ENCODE measurements at places on chromosomes 5 and 9.

DNA sequence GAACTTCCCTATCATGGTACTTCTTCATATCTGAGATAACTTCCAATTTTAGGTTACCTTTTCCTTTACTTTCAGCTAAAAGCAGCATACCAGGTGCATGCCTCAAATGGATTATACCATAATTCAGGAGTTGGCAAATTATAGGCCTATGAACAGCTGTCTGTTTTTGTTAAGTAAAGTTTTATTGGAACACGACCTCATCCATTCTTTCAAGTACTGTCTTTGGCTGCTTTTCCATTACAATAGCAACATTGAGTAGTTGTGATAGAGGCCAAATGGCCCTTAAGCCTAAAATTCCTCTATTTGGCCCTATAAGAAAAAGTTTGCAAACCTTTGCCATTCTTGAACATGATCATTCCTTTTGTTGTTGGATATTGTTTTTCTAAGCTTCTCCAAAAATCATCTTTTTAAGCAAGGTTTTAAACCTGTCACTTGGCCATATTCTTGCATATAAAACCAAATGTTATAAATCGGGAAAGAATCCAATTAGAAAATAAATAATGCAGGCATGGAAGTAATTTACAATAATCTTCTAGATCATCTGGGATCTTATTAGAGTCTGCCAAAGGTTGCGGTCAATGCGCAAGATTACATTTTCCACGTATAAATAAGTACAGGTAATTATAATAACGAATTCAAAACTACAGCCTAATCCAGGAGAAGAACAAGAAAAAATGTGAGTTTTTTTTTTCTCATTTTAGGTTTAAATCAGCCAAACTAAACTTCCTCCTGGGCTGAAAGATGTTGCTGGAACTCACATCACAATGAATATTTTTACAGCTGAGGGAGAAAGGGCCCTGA lies 226.5 kb upstream of the ANKRD55 start:
- no peak for DNase-seq

- no peak for DNase-seq
Measured at GRCh38 chr9:78828521-78828920, 531.6 kb downstream of the PSAT1 start.

DNA sequence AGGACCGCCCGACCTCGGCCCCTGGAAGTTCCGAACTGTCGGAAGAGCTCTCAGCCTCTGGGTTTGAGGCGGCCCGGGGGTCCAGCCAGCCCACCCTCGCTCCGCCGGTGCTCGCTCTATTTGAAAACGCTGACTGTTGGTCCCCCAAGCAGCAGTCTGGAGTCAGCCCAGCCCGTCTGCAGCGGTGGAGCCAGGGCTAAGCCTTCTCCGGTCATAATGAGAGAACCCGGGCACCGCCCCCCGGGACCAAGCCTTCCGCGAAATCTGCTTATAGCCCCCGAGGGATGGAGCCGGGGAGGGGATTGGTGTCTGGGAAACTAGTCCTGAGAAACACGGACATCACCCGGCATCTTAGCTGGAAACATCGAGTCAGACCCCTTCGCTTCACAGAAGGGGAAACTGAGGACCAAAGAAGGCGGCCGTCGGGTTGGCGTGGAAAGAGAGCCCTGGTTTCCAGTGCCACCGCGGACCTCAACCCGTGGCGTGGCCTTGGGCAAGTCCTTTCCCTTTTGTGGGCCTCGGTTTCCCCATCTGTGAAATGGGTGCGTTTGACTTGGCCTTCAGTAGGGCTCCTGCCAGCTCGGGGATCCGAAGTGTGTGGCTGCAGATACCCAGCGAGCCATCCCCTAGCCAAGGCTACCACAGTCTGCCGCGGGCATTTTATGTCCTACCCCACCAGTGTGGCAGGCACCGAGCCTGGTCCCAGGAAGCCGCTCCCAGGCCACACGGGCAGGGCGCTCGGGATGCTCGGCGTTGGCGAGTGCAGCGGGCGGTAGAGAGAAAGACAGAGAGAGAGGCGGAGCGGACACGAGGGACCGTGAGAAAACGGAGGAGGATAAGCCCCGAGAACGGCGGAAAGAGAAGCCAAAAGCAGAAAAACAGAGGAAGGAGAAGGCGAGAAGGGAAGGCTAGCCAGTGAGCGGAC lies 857 bp downstream of the ADAM19 start:
- DNase-seq = no peak

DNA sequence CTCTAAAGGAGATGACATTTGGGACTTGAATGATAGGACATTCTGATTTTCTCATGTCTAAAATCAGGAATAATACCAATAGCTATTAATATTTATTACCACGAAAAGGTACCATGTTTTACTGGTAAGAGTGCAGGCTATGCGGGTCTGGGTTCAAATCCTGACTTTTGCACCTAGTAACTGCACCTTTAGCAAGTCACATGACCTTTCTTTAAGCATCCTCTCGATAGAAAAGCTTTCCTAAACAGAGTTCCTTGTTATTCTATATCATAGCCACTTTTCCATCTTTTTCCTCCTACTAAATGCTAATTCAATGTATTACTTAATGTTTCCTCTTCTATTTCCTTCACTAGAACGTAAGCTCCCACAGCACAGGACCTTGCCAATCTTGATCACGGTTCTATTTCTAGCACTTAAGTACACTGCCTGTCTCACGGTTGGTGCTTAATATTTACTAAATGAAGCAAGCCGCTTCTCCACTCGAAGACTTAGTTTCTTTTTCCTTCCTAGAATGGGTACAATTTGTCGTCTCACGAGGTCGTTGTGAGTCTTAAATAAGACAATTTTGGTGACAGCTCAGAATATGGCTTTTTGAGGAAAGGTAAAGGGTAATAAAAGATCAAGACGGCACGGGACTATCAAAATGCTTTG lies 816 bp downstream of the RBM18 start:
- no peak for DNase-seq

DNA sequence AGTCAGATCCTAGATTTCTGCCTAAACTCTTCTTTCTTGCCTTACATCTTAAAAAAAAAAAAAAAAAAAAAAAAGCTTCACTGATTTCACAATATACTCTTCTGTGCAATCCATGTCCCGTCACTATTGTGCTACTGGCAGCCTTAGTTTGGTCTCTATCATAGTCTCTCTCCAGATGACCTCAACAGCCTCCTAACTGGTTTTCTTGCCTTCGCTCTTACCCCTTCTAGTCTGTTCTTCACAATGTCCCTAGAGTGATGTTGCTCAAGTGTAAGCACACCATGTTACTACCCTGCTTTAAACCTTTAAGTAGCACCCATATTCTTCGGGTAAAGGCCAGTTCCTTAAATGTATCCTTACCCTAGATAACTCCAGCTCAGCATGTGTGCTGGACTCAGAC lies 25.8 kb downstream of the CD180 start:
- DNase-seq = no peak

- DNase-seq = peak; percentile 35
Measured at GRCh38 chr9:35798658-35799374, 7.4 kb downstream of the NPR2 start.

DNA sequence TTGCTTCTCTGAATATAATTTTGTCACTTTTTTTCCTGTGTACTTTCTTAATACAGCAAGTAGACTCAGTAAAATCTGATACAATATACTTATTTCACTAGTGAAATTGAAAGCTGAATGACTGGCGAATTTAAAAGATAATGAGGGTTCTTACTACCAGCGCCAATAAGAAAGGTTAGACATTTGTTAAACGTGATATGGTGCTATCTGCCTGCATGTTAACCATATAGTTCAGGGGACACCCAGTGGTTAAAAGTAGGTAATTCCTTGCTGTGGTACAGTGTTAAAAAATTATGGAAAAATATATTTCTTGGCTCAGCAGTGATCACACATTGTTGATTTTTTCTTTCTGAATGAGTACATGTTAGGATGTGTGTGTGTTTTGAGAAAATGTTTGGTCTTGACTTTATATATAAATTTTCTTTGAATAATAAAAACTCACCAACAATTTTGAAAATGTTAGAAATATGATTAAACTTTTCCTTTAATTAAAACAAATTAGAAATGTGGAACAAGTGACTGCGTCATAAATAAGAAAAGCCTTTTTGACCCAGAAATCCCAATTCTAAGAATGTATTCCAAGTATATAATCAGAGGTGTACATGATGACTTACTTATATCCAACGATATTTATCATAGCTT lies 25.8 kb downstream of the CAST start:
- DNase-seq = no peak

DNA sequence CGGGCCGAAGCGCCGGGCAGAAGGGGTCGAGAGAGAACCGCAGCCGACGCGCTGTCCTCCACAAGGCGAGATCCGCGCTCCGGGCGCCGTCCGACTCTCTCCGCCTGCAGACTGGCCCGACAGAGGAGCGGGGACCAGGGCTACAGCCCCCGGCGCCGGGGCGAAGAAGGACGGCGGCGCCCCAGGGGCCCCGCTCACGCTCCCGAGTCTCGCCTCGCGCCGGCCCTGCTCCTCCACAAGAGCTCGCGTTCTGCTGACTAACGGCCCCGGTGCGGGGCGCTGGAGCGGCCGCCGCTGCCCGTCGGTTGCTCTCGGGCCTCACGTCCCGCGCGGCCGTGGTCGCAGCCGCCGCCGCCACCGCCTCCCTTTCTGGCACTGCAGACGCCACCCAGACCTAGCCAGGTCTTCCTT lies 338 bp downstream of the ABHD17B start:
- peak; percentile 2 for DNase-seq

- no peak for DNase-seq
Measured at GRCh38 chr5:2739360-2740050, 12.0 kb downstream of the IRX2 start.

DNA sequence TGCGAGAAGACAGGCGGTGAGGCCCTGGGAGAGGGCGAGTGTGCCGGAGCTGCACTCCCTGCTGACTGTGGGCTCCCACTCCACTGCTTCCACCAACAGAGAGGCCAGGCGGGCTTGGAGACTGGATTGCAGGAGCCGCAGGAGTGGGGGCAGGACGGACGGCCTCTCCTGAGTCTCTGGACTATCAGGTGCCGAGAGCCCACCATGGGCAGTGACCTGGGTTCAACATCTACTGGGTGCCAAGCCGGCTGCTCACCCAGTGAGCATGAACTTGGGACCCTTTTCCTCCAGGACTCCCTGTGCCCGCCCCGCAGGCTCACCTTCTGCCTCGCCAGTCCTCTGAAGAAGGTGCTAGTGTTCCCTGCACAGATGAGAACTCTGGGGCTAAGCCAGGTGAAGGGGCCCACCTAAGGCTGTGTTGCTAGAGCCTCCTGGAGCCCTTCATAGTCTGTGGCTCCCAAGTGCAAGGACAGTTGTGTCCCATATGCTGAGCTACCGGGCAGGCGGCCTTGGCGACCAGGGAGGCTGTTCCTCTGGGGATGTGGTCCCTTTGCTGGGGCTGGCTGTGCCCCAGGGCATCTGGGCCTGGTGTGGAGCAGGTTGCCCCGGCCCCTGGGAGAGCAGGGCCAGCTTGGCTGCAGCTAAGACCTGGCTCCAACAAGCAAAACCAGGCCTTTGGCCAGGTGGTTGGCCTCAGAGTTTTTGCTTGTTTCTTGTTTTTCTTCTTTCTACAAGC lies 77.7 kb upstream of the PHYKPL start:
- no peak for DNase-seq

DNA sequence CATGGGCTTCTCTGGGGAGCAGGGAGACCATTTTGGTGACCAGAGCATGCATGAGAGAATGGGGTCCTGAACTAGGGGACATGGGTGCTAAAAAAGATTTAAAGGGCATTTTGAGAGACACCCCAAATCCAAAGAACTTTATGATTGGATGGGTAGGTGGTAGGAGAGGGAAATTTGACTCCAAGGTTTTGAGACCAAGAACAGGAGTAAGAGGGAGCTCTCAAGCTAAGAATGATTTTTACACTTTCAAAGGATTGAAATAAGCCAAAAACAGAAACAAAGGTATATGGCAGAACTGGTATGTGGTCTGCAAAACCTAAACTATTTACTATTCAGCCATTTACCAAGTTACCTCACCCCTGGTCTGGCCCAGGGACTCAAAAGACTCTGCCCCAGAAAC lies 318.2 kb upstream of the CLINT1 start:
- no peak for DNase-seq

DNA sequence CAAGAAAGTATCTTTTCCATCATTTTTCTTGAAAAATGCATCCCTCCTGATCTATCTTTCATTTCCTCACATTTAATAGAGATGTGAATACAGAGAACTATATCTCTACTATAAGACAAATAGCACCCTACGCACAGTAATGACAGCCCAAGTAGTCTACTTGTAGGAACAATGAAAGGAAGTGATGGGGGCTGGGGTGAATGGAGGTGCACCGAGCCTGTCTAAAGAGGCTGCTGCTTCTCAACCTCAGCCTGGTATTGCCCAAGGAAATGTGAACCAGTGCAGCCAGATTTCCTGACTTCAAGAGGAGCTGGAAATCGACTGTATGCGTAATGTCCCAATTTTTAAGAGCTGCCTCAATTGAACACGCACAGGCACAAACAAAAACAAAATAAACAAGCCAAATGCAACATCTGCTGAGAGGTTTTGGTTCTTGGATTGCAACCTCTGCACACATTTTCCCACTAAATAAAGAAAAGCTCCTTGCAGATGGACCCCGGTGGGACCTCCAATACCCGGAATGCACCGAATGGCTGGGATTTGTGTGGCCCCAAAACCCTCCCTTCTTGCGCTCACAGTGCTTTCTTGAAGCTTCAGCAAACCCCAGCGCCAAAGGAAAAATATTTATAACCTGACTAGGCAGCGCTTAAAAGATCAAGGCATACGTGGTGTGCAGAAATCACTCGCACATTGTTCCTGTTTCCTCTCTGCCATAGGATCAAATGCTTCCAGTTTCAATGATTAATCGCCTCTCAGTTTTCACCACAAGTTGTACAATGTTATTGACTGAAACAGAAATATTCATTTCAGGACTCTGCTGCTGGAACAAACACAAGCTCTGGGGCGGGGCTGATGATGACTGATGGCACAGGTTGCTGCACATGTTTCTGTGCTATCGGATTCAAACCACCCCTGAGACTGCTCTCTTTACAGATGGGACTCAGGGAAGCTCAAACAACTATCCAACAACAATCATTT lies 68.3 kb downstream of the KCNIP1 start:
- peak; percentile 7 for DNase-seq
